ENCODE measurements at places on chromosomes 7 and 10.

- peak; percentile 46 for DNase-seq
Measured at GRCh38 chr7:151271699-151272355, 23.3 kb upstream of the SMARCD3 start.

DNA sequence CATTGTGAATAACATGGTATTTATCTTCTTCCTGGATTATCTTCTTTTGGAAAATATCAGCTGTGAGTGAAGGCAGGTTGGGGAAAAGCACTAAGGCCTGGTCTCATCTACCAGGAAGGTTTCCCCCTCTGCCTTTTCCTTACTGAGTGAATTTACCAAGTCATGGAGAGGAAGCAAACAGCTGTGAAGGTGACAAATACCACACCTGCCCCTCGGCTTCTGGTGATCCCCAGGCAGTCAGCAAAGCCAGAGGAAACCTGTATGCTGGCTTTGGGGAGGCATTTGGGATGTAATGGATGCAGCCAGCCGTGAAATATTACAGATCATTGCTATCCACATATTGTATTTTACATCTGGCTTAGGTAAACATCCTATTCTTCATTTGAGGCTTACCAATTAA lies 24.2 kb downstream of the POM121L12 start:
- DNase-seq = no peak

DNA sequence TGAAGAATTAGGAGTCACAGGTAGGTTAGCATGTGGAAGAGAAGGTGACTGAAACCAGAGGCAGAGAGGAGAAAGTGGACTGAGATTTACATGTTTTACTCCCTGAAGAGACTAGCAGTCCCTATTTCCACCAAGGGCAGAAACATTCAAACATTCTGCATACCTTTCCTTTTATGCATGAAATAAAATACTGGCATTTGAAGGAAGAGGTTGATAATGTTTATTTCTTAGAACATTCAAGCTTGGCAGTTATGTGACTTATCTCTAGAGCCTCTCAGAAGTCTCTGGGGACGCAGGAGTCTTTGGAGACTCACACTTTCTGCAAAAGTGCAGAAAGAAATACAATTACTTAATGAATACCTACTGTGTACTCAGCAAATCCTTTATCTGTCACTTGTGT lies 507.1 kb upstream of the C7orf33 start:
- no peak for DNase-seq

- DNase-seq = no peak
Measured at GRCh38 chr7:76216381-76217082, 14.8 kb downstream of the SRRM3 start.

- DNase-seq = peak; percentile 83
Measured at GRCh38 chr7:128427289-128427891, 17.6 kb upstream of the IMPDH1 start.

DNA sequence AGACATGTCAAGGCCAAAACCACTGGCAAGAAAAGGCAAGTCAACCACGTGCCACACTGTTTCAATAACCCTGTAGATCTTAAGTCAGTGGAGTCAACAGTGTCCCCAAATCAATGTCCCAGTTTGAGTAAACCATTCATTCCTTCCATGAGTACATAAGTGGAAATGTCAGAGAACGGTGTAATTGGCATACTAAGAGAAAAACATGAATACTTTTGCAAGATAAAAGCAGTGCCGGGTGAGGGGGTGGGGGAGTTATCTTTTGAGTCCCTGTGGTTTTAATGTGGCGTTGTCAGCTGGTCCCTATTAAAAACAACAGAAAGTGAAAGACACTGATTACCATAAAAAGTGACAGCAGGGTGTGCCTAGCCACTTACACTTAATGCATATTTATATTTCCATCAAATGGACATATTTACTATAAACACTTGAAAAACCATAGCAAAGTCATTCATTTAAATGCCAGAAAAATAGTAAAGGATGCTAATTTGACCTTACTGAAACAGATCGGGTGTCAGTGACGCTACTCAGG lies 37.8 kb downstream of the RSU1 start:
- DNase-seq = peak; percentile 8

DNA sequence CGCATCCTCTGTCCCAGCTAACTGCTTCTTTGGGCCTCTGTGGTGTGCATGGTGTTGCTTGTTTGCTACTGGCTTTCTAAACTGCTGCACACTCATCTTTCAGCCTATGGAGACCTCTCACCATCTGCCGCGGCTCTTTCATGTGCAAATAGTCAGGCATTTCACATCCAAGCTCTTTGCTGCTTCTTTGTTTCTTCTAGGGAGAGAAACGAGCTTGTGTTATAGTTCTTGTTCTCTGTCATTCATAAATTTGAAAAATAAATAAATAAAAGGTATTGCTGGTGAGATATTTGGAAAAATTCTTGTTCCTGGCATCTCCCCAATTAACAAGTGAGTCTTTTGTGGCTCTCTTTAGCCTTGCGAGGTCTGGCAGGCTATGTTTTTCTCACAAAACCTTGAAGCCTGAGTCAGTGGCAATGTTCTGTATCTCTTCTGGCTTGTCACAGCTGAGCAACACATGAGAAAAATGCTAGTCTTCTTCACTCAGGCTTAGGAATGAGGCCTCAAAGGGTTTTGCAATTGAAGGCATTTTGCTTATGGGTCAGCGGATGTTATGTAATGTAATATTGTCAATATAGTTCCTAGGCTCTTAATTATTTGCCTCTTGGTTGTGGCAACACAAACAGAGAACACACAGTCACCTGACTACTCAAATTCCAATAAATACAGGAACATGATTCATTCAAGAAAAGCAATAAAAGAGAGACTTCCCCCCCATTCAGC lies 274.0 kb downstream of the FRMD4A start:
- DNase-seq = no peak

DNA sequence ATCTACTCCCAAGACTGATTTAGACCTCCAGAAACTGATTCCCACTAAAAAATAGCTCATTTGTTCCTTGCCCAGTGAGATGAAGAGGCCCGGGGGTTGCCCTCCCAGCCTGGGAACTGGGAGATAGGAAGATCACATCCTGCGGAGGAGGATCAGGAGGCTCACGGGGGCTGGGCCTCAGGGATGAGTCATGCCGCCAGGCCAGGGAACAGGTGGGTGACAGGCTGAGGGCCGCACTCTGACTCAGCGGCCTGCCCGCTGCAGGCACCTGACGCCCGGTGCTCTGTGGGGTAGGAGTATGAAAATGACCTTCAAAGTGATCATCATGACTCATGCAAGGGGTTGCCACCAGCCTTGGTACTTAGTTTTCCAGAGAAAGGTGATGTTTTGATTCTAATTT lies 104.5 kb upstream of the ZPBP start:
- no peak for DNase-seq

- DNase-seq = peak; percentile 37
Measured at GRCh38 chr10:124722798-124723783, 21.1 kb downstream of the FAM53B start.

DNA sequence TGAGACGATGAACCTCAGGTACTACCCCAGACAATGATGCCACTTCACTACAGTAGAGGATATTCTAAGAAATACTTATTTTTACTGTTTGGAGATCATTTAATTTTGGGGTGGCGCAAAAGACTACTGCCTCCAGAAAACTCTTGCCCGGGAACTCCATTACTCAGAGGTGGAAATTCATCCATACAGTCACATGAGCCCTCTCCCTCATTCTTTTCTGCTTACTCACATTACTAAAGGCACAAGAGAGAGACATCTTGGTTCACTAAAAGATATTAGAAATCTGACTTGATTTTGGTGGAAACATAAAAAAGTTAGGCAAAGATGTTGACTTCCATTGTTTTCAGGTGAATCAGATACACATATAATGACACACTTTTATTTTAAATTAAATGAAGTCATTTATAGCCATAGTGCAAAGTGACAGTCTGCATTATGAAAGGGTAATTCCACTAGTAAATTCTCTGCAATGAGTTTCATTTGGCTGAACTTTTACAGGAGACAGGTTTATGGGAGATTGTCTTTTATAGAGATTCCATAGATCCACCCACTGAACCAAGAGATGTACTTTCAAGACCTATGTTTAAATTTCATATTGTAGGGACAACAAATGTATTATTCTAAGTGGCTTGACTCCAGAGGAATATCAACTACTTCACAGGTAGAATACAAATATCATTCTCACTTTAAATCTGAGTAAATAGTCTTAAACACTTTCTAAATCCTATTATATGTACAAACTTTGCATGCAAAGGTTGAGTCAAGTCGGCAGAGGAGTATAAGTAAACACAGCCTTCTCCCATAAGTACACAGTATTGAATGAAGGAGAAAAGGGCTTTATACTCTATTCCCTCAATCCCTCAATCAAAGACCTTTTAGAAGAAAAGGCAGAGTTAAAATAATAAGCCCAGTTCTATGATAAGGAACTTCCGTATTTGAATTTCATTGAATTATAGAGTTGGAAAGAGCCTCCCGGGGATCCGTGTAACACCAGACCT lies 18.8 kb downstream of the NEBL start:
- DNase-seq = no peak

- no peak for DNase-seq
Measured at GRCh38 chr7:83449781-83450180, 199.2 kb downstream of the SEMA3E start.

DNA sequence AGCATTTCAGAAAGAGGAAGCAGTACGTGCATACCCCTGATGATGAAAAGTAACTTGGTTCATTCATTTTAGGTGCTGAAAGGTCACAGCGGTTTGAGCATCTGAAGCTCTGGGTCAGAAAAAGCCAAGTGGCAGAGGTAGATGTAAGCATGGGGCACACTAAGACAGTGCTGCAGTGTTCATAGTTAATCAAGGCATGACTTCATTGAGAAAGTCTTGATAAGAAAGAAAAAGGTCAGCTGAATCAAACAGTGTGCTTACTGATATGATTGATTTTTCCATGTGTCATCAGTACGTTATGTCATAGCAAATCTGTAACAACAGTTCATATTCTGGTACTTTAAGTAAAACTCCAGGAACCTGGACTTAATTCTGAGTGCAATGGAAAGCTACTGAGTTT lies 107.7 kb upstream of the PCLO start:
- DNase-seq = peak; percentile 32

DNA sequence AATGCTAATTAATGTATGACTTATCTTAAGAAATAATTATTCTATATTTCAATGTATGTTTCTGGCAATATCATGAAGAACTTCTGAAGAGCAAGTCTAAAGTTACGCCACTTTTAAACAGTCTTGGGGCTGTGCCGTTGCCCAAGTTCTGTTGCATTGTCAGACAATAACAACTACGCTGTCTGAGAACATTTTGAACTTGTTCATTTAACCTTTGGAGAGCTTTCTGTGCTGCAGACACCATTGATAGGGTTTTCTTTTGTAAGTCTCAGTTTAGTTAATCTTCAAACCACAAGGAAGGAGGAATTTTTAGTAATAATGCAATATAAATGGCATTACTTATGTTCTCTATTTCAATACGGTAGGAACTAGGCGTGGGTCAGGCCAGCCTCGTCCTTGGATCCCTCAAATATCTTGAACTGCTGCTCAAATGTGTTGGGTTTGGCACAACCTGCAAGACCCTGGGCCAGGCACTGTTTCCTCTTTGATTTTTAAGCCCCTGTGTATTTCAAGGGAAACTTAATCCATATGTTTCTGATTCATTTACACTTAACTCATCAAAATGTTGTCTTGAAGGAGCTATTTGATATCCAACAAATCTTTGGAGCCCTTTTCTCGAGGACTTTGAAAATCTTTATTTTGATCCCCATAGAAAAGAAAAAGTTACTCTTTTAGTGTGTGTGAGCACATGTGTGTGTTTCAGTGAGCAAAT lies 215.5 kb downstream of the INHBA start:
- no peak for DNase-seq

DNA sequence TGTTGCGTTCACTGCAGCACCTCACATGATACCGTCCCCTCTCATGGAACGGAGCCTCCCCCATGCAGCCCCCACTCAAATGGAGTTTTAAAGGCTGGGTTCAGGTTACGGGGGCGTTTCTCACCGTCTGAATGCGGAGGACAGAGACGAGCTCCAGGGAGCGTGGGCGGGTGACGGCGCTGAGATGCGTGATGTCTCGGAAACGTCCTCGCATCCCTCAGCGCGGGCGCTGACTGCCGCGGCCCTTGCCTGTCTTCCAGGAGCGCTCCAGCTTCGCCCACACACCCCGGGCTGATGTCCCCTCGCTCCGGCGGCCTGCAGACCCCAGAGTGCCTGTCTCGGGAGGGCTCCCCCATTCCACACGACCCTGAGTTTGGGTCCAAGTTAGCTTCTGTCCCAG lies 16.6 kb upstream of the AP5Z1 start:
- no peak for DNase-seq

DNA sequence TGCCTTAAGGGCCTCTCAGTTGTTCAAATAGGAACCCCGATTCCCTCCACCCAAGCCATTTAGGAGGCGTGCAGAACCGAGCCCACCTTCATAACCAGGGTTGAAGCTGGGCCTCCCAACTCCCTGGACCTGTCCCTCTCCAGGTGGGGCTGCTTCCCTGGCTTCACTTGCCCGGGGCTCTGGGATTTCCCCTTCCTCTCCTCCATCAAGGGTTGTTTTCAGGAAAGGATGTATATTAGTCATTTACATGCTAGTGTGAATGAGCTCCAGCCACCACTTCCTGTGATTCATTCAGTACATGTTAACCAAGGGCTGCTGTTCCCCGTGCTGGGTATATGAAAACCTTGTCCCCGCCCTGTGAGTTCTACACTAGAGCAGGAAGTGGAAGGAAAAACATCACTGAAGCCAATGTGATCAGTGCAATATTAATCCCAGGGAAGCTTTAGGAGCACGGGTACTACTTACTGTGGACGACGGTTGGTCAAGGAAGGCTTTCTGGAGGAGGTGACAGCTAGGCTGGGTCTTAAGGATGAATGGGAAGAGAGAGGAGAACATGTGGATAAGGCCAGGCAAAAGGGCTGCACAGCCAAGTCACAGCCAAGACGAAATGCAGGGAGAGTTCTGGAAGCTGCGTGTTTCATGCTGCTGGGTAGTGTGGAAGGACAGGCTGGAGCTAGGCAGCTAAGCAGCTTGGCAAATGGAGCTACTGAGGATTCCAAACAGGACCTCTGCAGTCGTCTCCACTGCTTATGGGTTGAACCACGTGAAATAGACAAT lies 150.1 kb upstream of the SHH start:
- DNase-seq = no peak

DNA sequence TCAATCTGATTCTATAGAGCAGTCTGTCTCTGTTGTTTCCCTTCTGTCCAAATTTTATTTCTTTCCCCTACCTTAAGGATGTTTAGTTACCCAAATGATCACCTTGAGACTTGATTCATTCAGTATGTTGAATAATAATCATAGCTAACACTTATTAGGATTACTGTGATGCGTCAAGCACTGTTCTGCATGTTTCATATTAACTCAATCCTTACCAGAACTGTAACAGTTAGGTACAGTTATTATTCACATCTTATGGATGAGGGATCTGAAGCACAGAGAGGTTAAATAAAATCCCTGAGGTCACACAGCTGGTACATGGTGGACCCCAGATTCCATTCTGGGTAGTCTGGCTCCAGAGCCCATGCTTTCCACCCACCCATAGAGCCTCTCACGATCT lies 97.9 kb upstream of the SAMD8 start:
- DNase-seq = no peak

DNA sequence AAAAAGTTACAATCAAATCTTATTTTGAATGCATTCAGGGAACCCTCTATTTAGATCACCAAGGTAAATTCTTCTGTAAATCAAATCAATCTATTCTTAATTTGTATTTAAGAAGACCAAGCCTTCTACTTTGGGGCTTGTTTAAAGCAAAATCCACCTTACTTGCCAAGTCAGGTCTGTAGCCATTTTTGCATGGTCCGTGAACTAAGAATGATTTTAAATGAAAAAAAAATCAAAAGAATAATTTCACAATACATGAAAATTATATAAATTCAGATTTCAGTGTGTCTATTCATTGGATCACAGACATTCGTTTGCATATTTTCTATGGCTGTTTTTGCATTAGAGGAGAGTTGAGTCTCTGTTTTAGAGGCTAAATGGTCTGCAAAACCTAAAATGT lies 59.4 kb downstream of the SYPL1 start:
- no peak for DNase-seq
